ENCODE measurements at places on chromosomes 12 and 14.

- no peak for DNase-seq
Measured at GRCh38 chr14:70780396-70781075, 28.8 kb downstream of the MAP3K9 start.

DNA sequence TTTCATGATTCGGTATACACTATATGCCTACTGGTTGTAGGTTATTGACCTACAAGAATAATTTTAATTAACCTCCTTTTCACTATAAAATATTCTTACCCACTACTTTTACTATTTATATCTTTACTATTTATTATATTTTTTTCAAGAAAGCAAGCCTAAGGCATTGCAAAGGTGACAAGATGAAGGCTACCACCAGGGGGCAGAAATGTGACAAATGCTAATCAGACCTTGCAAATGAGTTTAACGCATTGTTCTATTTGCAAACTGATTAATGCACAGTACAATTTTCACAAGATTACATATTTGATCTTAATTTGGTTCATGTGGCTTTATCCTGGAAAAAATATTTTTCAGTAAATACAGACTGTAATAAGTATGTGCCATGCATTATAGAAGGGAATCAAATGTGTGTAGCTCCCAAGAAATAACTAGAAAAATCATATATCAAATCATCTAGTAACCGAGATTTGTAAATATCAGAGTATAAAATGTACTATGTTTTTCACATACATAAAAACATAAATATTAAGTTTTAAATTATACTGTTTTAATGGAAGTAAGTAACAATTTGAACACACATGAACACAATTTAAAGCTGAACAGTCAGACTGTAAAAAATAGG is 107.0 kb downstream of the ADAMTS20 start:
- peak; percentile 6 for DNase-seq

GRCh38 chr12:129662234-129662633 is 241.6 kb downstream of the TMEM132D start:
- no peak for DNase-seq

DNA sequence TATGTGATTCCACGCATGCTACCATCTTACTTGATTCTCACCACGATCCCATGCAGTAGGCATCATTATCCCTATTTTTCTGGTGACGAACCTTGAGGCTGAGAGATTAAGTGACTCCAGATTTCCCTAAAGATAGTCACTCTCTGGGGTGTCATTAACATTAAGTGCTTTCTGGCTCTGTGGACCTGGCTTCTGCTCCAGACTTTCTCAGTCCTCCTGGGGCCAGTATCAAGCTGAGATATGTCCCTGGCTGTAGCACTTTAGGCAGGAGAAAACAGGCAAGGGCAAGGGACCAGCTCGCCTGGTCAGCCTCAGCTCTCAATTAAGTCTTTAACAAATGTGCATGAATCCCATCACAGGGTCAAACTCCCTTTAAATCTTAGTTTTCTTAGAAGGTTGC is 38.3 kb upstream of the PRB2 start:
- DNase-seq = no peak

DNA sequence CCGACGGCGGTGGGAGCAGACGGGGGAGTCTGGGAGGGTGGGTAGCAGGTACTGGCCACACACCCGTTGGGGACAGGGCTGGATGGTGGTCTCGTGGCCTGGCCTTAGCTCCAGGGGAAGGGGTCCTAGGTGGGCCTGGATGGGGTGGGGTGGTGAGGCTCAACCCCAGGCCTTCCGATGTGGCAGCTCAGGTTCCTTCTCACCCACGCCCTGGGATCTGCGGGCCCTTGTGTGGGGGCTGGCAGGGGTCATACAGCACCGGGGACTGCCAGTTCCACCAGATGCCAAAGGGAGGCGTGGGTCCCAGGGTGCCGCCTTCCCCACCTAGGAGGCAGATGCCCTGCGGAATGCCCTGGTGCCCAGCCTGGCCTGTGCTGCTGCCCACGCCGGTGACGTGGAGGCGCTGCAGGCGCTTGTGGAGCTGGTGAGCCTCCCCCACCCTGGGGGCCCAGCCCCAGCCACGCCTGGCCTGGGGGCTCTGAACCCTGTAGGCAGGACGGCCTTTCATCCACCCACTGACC is 21.0 kb downstream of the ASPG start:
- no peak for DNase-seq

- no peak for DNase-seq
Measured at GRCh38 chr12:124665511-124665910, 98.1 kb upstream of the NCOR2 start.

DNA sequence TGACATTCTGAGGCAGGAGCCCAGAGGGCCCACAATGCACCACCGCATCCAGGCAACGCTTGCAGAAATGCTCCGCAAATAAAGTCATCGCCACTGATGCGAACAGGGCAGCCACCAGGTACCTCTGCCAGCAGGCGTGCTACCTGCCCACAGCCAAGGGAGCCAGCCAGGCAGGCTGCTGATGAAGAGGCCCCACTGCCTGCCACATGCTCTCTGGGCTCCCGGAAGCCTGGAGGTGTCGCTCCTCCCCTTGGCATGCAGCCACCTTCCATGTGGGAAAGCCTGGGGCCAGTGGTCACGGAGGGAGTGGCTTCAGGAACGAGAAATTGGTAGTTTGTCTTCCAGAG is 14.7 kb downstream of the GPR132 start:
- DNase-seq = no peak

DNA sequence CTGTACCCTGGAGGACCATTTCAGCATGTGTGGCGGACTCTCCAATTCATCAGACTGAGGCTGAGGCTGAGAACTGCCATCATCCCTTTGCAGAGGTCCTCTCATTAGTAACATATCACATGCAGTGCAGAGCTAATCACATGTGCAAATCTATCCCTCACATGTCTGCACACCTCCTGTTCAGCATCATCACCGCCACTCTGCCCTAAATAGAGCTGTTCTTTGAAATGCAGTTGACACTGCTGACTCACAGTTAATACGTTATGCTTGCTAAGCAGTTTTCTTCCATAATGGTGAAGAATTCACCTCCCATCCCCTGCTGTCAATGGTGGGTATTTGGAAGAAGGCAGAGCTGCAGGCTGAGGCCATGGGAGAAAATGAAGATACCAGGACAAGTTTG is 85.0 kb upstream of the ANO2 start:
- DNase-seq = no peak

GRCh38 chr14:30020271-30020670 is 92.6 kb upstream of the PRKD1 start:
- DNase-seq = no peak

GRCh38 chr12:130577351-130577750 is 138.7 kb downstream of the RIMBP2 start:
- DNase-seq = no peak

- peak; percentile 26 for DNase-seq
Measured at GRCh38 chr14:69460093-69460701, 24.3 kb upstream of the PLEKHD1 start.

DNA sequence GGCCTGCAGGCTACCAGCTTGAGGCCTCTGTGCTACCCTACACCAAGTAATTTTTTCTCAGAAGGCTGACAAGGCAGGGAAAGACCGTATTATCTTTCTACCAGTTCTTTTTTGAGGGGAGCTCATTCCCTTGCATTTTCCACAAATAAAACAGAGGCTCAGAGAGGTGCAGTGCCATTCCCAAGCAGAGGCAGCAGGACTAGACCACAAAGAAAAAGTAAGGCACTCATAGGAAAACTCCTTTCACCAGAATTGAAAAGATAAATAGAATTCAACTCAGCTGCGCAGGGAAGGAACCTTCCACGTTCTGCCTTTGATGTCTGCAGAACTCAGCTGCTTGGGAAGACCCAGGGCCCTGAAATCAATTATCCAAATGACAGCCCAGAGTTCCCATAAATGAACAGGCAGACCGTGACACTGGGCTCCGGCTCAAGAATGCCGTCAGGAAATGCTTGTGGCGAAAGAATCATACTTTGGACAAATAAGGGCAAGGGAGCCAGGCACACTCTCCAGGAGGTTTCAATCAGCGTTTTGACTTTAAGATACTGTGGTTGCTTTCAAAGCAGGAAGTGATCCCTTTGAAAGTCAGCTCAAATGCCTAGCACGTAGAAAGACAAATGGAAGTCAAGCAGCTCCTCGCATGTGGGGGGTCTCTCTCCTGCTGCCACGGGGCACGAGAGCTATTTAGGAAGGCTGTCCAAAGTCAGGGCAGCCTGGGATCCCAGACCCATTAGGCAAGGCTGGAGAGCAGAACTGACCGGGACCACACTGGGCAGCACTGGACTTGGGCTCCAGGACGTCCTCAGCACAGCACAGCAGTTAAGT is 14.0 kb downstream of the KCTD10 start:
- DNase-seq = no peak

- no peak for DNase-seq
Measured at GRCh38 chr12:90292183-90292582, 583.5 kb upstream of the ATP2B1 start.

- DNase-seq = no peak
Measured at GRCh38 chr12:131108177-131108955, 154.7 kb downstream of the ADGRD1 start.

GRCh38 chr12:132423820-132424645 is 65.9 kb upstream of the FBRSL1 start:
- DNase-seq = no peak

- DNase-seq = no peak
Measured at GRCh38 chr12:66196806-66197205, 7.8 kb downstream of the IRAK3 start.

DNA sequence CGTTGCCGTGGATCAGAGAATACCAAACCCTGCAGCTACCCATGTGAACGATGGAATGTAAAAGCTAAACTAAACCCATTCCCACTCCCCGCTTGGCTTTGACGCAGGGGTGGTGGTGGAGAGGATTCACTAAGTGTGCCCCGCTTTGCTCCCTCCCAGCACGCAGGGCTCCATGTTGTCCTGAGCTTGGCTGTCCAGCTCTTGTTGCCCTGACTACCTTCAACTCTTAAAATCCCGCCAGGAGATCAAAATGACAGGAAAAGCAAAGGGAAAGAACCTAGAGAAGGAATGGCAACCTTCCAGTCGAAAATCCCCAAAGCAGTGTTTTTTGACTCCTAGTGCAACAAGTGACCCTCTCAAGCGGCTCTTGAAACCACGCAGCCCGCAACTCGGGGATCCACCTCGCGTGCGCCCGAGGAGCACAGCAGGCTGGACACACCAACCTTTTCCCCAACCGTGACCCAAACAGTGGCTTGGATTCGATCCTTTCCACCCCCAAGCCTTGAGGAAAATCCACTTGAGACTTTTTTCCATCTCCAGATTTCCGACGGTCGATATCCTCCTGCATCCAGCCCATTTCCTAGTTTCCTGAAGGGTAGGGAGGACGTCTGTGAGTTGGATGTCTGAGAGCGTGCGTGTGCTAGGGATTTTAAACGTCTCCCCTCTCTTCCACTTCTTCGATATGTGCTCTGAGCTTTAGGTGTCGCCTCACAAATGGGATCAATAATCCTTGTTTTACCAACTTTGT is 1.4 kb downstream of the SYT10 start:
- no peak for DNase-seq
